CD4-positive, alpha-beta memory T cell (primary cell): ENCODE measurements at places on chromosomes 1 and 21. TPM values are rescaled to one million over a fixed set of nuclear protein-coding genes. Genes with fewer than 3 reads are reported as not detected.

Gene WDR64
- total RNA-seq, result not detected

Gene NMNAT2
- total RNA-seq, result not detected

Gene SPAG17
- total RNA-seq, result not detected

Gene TEKT2
- total RNA-seq, result not detected

Gene SIK1
- total RNA-seq, result 0.35 TPM

Gene LYPLAL1
- total RNA-seq, result 22.1 TPM

Gene UTS2
- total RNA-seq, result not detected

Gene CD244
- total RNA-seq, result not detected

Gene CFHR5
- not detected for total RNA-seq

Gene PCP4
- not detected for total RNA-seq

Gene TMEM35B
- total RNA-seq, result 54.2 TPM

Gene ATG4C
- 11.7 TPM for total RNA-seq

Gene NPHS2
- total RNA-seq, result not detected

Gene JAM2
- total RNA-seq, result not detected

Gene GJC2
- total RNA-seq, result 0.80 TPM

Gene LYPD8
- total RNA-seq, result not detected

Gene C1orf146
- total RNA-seq, result not detected

DNA sequence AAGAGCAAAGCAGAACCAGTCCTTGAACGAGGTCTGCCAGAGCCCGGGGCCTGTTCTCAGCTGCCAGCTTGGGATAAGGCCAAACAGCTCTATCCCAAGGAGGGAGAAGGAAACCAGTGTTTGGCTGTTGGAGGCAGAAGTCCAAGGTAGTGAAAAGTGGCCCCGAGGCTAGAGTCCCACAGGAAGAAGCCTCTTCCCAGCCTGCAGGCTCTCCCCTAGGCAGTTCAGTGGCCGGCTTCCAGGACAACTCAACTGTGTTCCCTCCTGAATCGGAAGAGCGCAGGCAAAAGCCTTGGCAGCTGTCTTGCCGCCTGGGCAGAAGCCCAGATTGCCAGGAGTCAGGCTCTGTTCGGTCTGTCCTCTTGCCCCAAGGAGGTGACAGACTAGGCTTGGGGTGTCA, 19.3 kb downstream of the QSOX1 start:
- no peak for DNase-seq

DNA sequence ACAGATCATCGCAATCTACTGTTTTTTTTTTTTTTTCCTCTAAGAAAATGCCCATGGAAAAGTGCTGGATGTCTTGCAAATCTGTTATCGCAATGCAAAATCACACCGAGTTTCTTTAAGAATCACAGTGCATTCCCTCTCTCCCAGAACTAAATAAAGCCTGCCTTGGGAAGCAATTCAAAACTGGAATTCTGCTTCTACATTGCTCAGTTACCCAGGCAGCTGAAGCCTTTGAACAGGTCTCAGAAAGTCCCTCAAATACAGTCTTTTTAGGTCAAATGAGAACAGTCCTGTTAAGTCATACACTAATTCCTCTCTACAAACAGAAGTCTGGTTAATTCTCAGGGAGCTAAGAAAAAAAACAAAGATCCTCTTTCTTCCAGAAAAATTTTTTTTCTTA, 46.3 kb downstream of the SLC30A10 start:
- no peak for DNase-seq

GRCh38 chr1:246373828-246374569, 133.1 kb downstream of the SMYD3 start:
- DNase-seq, result no peak

DNA sequence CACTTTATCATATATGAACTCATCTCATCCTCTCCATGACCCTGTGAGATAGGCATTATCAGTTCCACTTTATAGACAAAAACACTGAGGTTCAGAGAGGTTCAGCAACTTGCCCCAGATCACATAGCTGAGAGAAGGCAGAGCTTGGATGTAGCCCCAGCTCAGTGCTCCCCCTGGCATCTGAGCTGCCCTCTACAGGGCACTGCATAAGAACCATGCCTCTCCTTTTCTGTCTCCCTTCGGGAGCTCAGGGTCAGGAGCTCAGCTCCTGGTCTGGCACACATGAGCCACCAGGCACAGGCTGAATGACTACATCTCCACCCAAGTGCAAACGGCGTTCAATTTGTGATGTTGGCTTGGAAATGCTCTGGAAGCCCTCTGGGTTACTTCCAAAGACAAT, 16.9 kb downstream of the RAB7B start:
- DNase-seq, result no peak

DNA sequence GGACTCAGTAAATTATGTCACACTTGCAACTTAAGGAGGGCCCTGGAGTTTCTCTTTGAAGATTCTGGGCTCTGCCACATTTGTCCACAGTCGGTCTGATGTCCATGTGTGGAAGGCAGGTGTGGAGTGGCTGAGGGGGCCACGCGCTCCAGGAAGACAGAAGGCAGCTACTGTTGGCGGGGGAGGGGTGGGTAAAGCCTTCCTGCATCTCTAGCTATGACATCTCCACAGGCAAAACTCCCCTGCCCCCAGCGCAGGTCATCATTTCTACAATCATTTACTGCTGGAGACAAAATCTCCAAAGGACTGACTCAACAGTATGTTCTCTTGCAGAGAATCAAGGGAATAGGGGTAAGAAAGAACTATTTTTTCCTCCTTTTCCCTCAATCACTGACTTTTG, 11.4 kb upstream of the TSPEAR start:
- DNase-seq, result no peak

- DNase-seq, result no peak
These were observed 3.2 kb upstream of the LYPLA2 start for GRCh38 chr1:23787701-23788100.

GRCh38 chr1:108082738-108083562, 117.2 kb downstream of the SLC25A24 start:
- no peak for DNase-seq

DNA sequence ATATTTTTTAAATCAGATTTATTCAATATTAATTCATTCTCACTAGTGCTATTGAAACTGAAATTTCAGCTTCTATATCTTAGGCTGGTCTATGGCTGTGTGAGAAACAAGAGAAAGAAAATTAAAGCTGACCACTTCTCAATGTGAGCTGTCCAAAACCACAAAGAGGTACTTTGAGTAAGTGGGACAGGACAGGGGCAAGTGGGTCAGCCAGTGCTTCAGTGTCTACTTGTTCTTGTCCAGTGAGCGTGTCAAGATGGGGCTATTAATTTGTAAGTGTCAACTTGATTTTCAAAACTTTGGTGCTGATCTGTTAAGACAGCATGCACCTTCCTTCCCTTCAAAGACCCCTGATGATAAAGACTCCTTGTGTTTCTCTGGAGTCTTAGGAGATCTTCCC, 533.9 kb downstream of the PLPP3 start:
- DNase-seq, result no peak

- no peak for DNase-seq
These were observed 68.5 kb upstream of the GADD45A start for GRCh38 chr1:67616394-67616985.

DNA sequence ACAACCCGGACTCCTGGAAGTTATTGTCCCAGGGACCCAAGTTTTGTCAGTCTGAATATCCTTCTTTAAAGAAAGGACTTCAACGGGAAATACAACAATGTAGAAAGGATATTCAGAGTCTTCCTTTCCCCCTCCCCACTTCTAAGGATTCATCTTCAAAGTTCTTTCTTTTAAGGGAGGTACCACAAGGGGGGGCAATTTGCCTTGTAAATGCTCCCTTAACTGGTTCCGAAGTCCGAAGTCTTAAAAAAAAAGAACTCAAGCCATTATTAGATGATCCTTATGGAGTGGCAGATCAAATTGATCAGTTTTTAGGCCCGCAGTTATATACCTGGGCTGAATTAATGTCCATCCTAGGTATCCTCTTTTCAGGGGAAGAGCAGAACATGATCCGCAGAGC, 47.0 kb downstream of the SERINC2 start:
- DNase-seq, result no peak

- no peak for DNase-seq
These were observed 13.8 kb downstream of the LMNA start for GRCh38 chr1:156128308-156128653.

- DNase-seq, result no peak
These were observed 91.6 kb downstream of the KIF26B start for GRCh38 chr1:245246433-245246832.

- no peak for DNase-seq
These were observed 58.5 kb downstream of the PKN2 start for GRCh38 chr1:88742531-88742930.

- DNase-seq, result no peak
These were observed 452.1 kb downstream of the TTLL7 start for GRCh38 chr1:83546874-83547273.

DNA sequence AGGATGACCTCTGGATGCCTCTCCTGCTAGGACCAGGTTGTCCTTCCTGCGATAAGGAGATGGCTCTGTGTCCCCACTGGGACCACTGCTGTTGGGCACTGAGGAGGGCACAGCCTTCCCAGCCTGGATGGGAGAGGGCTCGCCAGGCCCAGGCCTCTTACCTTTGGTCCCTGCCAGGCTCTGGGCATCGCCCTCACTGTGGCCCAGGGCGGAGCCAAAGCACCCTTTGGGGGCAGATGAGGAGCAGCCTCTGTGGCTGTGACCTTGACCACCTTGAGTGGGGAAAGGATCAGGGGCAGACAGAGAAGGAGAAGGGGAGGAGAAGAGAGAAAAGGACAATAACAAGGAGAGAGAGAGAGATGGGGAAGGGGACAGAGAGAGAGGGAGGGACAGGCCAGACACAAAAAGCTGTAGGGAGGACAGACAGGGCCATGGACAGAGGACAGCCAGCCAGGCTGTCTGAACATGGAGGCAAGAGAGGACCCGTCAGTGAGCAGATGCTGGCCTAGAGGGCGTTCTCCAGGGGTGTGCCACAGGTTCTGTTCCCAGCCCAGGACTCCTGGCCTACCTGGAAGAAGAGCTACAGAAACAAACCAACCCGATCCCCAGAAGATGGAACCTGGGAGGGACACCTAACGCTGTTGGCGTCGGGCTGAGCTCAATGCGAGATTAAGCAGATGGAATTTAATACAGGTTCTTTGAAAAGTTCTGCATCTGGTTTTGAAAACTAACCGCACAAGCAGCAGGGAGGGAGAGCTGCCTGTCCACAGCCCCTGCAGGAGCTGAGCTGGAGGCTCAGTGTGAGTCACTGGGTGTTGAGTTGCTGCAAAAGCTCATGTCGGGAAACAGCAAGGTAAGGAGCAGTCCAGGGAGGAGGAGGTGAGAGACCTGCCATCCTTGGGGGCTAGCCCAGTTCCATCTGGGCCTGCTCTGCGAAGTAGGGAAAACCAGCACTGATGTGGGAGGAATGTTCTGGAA, 262.1 kb downstream of the PTPRU start:
- DNase-seq, result no peak

DNA sequence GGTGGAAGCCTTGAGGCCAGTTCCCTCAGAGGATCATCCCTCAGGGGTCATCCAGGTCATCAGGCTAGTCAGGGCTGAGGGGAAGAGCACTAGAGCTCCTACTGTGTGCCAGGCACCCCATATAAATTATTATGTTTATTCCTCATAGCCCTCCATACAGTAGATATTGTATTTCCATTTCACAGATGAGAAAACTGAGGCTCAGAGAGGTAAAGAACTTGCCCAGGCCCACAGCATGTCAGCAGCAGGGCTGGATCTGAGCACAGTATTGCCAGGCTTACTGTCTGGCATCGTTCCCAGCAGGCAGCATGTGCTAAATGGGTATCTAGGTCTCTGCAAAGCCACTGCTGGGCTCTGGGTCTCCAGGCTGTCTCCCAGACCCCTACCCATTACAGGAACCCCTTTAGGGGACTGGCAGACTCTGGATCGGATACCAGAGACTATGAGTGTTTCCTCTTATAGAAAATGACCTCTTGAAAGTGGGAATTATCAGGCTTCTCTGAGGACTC, 153.3 kb downstream of the PTPRU start:
- DNase-seq, result no peak

GRCh38 chr1:174160109-174160473, 771 bp downstream of the RABGAP1L start:
- DNase-seq, result no peak

- DNase-seq, result no peak
These were observed 50.9 kb upstream of the TRABD2B start for GRCh38 chr1:48048064-48048463.

DNA sequence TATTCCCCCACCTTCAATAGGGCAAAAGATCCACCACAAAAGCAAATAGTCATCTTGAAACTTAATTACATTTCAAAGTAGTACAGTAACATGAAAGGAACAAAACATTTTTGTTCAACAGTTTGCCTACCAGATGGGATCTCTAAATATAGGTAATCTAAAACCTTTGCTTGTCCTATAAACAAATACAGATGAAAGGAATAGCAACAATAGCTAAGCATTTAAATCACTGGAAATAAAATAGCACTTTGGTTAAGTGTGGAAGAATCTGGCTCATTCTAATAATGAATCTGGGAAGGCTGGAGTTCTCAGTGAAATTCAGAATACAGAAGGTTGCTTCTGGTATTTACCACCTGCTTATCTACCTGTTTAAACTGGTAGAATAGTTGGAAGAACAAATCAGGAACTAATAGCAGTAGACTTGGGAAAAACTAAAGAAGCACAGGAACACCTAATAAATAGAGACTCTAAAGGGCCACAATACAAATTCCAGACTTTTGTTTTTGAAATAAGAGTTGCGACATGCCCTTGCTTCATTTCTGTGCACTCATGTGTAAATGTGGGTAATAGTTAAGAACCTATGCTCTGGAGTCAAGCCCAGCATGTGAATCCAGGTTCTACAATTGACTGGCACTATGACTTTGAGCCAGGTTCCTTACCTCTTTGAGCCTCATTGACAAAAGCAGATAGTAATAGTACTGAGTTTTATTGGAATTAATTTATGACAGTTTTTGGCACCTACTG, 2.3 kb upstream of the LYPLAL1 start:
- DNase-seq, result no peak

GRCh38 chr1:117654493-117655219, 48.8 kb downstream of the TENT5C start:
- peak; percentile 44 for DNase-seq

DNA sequence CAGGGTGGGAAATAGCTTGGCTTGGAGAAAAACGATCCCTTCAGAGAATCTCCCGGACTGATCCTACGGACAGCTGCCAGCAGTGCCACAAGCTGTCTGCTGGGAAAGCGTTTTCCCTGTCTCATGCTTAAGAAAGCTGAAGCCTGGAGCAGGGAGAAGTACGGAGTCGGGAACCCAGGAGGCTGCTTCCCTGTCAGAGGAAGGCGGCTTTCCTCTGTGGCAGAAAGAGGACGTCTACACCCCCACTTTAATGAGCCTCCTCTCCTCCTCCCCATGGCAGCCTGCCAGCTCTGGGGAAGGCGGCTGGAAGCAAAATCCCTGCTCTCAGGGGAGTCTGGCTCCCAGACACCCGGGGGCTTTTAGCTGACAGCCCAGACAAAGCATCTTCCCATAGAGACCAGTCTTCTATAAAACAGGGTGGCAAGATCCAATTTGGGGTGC, 7.3 kb downstream of the KIF21B start:
- DNase-seq, result no peak

- DNase-seq, result no peak
These were observed 87.1 kb downstream of the ENAH start for GRCh38 chr1:225565847-225566246.

DNA sequence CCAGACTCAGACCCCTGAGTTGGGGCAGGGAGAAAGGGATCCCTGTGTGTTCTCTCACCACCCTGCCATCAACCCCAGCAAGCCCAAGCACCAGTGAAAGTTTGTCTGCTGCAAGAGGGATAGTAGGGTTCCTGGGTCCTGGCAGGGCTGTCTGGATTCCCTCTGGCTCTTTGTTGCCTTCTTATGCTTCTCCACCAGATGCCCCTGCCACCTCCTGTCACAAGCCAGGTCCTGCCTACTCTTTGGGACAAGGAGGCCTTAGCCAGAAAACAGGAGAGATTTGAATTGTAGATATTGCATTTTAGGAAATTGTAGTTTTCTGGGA, 21.7 kb downstream of the UBE2T start:
- no peak for DNase-seq

- no peak for DNase-seq
These were observed 360.3 kb downstream of the TGFB2 start for GRCh38 chr1:218705391-218705790.
